T-helper 22 cell (primary cell): ENCODE measurements at places on chromosomes 1 and 21.

GRCh38 chr21:42526379-42526727, 12.7 kb downstream of the SLC37A1 start:
- no peak for DNase-seq

DNA sequence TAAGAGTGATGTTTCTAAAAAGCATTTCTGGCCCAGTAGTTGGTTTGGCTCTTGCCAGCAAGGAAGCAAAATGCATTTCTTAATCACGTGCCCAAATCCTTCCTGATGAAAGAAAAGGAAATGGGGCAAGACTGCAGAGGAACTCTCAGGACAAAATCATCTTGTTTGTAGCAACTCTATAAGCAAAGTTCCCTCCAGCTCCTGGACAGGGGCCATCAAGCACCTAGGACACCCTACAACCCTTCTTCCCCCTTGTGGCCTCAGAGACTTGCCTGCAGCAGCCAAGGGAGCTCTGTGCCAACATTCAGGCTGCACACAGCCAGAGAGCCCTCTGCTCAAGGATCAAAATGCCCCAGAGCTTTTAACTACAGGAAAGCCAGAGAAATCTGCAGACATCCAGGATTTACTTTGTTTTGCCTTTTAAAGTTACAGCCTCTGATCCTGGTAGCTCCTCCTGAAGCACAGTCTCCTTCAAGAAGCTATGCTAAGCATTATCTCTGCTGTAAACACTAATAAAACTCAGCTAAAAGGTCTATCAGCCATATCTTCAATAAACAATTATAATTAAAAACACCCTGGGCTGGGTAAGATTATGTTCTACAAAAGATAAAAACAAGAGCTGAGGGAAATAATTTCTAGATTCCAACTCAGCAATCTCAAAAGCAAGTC, 105.0 kb downstream of the KIAA0319L start:
- no peak for DNase-seq

DNA sequence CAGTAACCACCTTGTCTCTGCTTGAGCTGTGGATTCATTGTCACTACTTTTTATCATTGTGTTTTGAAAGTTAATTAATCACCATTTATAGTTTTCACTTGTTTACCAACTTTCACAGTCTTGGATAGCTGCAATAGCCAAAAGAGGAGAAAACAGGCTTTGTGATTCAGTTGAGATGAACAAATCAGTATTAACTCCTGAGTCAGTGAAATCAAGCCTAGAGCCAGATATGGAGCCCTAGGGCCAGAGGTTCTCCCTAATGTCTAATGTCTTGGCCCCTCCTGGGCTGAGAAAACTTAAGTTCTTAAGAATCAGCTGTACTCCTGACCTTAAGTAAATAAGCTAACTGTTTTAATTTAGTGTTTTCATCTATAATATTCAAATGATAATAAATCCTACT, 228.8 kb downstream of the DNM3 start:
- no peak for DNase-seq

- DNase-seq: no peak
Observed at GRCh38 chr1:36401602-36402503, 4.1 kb upstream of the LSM10 start.

DNA sequence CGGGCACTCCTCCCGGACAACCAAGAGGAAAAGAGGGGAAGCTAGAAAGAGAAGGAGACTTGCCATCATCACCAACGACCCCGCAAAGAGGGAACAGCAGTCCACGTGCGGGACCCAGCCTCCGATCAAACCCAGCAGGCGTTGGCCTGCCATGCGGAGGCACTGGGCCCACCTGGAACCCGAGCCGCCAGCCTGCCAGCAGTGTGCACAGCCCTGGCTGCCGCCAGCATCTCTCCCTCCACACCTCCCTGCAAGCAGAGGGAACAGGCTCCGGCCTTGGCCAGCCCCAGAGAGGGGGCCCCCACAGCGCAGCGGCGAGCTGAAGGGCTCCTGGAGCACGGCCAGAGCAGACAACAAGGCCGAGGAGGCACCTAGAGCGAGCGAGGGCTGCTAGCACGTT, 1244.7 kb upstream of the B3GALT2 start:
- no peak for DNase-seq

DNA sequence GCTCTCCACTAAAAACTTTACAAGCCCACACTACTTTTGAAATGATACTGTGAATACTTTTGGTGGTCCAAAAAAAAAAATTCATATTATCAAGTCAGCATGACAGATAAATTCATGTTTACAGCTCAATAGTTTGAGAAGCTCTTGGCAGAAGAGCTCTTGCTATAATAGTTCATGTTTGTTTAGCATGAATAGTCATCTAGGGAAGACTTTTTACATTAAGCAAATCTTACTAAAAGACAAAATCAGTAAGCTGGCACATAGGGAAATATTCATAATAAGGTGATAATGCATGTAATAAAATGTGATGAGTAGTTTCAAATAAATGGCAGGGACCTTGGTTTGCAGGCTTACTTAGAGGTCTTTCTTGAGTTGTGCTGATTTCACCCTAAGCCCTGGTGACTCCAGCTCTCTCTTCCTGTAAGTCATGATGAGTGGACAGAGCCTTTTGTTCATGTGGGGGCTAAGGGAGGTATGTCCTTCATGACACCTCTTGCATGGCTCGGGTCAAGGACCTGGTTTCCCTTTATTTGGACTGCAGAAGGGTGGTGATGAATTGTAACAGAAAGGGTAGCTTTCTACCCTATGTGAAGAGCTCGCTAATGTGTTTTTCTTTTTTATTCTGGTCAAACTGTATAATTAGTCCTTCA, 166.7 kb downstream of the GABPA start:
- no peak for DNase-seq

- no peak for DNase-seq
Observed at GRCh38 chr1:109792056-109792831, 28.5 kb upstream of the EPS8L3 start.

DNA sequence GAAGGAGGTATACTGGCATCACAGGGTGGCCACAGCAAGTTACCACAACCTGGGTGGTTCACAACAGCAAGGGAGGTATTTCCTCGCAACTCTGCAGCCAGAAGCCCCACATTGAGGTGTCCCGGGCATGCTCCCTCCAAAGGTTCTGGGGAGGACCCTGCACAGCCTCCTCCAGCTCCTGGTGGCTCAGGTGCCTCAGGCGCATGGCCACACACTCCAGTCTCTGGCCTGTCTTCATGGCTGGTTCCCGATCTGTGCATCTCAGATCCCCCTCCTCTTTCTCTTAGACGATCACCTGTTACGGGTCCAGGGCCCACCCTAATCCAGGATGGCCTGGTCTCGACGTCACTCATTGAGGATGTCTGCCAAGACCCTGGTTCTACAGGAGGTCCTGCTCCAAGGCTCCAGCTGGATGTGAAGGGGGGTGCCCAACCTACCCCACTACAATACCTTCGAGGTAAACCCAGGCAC, 6.7 kb upstream of the ARF1 start:
- no peak for DNase-seq

DNA sequence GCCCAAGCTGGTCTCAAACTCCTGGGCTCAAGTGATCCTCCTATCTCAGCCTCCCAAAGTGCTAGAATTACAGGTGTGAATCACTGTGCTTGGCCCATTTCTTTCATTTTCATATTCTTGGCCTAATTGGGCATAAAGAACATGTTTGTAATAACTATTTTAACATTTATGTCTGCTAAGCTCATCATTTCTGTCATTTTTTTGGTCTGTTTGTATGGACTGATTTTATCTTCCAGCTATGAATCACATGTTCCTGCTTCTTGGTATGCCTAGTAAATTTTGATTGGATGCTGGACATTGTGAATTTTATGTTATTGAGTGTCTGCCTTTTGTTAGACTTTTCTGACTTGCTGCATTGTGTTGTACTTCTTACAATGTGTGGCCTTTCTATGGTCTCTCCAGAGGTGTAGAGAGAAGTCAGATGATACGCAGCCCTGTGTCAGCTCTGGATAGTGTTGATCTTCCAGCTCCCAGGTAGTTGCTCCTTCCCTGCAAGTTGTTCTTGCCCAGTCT, 39.0 kb upstream of the PPM1J start:
- no peak for DNase-seq

GRCh38 chr1:167210966-167211674, 9.6 kb upstream of the POU2F1 start:
- DNase-seq: no peak

- no peak for DNase-seq
Observed at GRCh38 chr1:84721152-84721551, 30.9 kb upstream of the SSX2IP start.

- DNase-seq: no peak
Observed at GRCh38 chr1:153527023-153527682, 8.6 kb downstream of the S100A6 start.

DNA sequence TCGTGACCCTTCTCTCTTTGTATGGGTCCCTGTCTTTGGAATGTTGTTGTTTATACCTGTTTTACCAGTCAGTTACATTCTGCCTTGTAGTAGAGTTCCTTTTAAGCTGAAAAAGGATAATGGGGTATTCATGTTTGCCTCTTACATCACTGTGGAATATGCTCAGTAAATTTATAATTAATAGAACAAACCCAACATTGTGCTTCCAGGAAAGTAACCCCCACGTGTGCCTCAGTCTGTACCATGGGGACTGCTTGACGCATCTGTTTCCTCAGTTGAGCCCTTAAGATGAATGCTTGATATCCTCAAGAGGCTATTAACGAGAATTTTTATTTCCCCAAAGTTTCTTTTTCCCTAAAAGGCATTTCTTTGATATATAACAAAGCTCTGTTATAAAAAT, 73.4 kb downstream of the ST6GALNAC3 start:
- no peak for DNase-seq

DNA sequence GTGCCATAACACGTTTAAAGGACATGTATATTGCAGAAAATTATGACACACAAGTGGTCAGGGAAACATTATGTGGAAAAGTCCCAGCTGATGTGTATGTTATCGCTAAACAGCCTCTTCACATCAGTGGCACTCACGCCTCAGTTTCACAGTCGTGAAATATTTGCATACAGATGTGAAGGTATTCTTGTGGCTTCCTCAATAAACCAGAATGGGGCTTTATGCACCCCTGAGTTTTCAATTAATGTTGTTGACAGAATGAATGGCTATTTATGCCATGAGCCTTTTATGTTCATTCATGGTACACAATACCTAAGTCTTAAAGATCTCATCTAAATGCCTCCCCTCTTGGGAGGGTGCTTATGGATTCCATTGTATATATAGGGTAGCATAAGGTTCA, 202.1 kb upstream of the ADGRL2 start:
- no peak for DNase-seq

DNA sequence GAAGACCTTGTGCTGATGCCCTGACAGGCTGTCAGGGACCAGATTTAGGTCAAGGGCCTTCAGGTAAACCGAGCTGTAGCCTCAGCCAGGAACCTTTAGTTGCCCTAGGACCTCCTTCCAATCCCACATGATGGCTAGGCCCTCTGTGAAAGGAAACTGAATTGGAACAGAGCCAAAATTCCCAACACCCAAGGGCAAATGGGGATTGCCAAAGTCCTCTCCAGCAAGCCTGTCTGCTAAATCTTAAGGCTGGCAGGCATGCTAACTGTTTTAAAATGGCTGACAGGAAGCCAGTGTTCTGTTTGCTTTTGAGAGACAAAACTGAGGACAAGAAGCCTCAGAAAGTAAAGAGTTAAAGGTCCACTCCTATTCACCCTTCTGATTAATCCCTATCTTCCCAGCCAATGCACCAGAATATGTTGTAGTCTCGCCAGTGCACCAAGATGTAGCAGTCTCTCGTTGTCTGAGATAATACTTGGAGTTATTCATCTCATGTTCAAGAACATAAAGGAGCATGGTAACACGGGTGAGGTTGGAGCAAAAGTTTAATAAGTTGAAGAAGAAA, 35.1 kb downstream of the MSTO1 start:
- DNase-seq: no peak

- DNase-seq: no peak
Observed at GRCh38 chr1:40081871-40082270, 15.2 kb downstream of the PPT1 start.

DNA sequence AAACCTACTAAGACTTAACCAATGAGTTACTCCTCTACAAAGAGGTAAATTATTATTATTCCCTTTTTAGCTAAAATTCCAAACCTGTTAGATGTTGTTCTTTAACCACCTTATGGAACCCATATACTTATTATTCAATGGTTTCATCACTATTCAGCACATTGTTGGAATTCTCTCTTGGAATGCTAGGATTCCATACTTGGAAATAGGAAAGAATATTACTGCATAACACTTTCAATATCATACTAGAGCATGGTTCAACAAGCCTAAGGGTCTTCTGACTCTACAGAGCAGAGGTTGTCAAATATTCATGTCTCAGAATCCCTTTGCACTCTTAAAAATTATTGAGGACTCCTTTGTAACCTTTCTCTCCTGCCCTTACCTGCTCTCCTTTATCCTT, 69.4 kb downstream of the DEGS1 start:
- no peak for DNase-seq

DNA sequence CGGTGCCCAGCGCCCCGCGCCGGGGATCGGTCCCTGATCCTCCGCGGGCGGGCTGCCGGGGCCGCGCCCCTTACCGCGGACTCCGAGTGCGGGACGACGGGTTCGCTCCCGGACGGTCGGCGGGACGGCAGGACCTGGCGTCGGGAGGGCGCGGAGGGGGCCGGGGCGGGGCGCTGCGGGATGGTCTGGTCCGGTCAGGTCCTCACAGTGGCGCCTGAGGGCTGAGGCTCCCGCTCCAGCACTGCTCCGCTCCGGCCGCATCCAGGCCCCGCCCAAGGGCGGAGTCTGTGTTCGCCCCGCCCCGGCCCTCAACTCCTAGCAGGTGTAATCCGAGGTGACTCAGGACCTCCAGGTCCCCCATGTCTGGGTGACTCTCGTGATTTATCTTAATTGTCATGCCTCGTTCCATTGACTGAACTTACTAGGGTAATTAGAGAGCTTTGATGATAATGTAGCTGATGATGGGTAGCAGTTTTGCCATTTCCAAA, at the start of gene RAB3B:
Gene RAB3B (minus strand): TSS at position 223 of the 488 bp plus-strand sequence. CDS start 13,583 bp downstream, outside the sequence.
- DNase-seq: peak; percentile 40

DNA sequence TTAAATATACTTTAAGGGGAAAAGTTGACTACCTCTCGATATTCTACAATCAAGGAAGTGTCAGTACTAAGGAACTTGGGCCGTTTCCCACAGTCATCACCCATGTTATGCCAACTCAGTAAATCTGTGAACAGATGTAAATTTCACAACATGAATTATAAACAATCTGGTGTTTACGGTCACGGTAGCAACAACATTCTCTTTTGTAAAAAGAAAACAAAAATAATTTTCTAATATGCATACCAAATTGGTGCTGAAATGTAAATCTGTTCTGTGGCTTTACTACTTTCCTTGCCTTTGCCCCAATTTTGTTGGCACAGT, 1.2 kb downstream of the SH3GLB1 start:
- no peak for DNase-seq

GRCh38 chr1:11957897-11958296, 22.3 kb upstream of the MFN2 start:
- DNase-seq: no peak

- no peak for DNase-seq
Observed at GRCh38 chr1:164824542-164824941, 265.6 kb downstream of the PBX1 start.

DNA sequence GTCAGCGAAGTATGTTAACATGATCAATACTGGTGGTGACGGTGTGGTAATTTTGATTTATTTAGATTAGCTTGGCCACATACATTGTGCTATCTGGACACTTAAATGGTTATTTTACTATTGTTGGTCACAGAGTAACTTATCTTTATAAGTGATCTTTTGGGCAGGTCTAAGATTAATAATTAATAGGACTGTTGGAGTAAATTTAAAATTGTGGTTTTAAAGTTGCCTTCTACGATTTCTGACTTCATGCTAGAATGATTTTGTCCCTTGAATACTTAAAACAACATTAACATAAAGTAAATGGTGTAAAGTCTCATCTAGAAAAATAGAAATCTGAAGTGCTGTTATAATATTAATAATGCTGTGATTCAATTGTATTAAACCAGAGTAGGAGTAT, 14.7 kb downstream of the SRRM1 start:
- DNase-seq: no peak
